HTR-8/SVneo (cell line): ENCODE measurements at places on chromosomes 11 and 22.
A peak's percentile ranks its signal among the peaks of the same experiment; 100 is the strongest.

DNA sequence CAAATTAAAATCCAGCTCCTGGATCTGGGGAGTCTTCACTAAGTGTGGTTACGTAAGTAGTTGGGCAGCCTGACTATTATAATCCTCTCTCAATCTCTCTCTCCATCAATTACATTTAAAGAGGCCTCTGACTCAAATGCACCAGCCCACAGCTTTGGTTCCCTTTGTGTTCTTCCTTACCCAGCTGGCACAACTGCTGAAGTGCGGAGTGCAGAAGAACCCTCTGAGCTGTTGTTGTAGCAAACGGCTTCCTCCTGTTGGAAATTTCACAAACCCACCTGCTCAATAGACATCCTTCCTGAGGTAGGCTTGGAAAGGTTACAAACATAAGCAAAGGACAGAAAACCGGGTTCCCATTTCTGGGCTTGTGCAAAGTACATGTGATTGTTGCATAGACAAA, 17.0 kb upstream of the SORL1 start:
- no peak for DNase-seq

DNA sequence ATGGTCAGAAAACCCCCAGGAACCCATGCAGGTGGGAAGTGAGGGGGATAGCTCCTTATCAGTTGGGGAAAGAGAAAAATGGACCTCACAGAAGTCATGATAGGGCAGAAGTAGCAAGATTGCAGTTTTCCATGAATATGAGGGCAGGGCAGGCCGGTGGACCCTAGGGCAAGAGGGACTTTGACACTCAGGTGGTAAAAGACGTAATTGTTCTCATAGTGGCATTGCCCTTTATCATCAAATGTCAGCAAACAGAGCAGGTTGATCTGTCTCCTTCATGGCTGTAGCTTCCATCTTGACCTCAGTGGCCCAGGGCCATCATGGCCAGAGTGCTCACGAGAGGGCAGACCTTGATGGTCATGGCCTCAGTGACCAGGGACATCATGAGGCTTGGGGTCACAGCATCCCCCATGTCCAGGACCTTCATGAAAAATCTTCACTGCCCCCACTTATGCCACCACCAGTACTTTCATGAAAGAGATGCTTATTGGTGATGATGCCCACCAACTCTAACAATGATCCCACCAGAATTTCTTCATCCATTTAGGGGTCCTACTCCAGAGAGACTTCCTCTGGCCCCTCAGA, 127.1 kb downstream of the SNX19 start:
- DNase-seq, result no peak

- peak; percentile 51 for DNase-seq
These were observed 22.8 kb downstream of the MRPL16 start for GRCh38 chr11:59787816-59788215.

DNA sequence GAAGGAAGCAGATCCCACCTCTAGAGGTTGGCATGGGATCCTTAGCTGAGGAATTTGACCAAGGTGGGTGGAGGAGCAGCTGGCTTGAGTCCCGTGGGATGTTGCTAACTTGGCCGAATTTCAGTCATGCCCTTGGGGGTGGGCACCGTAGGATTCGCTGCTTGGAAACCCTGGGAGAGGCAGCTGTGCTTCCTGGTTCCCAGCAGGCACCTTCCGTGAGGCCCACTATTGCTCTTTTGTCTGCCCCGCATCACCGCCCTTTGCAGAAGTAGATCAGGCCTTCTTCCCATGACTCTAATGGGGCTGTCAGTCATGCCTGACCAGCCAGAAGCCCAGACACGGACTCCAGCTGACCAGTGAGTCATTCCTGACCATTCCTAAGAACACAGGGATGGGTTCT, 292.3 kb upstream of the SYN3 start:
- no peak for DNase-seq

GRCh38 chr11:96643173-96643572, 253.4 kb downstream of the JRKL start:
- DNase-seq, result no peak

DNA sequence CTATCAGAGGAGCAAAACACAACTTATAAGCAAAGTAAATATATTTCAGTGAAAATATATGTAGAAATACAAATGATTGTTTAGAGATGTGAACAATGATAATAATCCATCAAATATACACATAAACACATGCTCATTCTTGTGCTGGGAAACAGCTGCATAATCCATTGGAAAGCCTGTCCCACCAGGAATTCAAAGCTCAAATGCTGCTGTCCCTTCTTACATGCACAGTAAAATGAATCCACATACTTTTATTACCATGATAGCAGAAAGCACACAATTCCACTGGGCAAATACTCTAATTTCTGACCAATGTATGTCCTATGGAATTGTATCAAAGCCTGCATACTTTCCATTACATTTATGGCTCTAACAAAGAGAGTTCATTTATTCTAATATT, 44.5 kb downstream of the SOX6 start:
- no peak for DNase-seq

- no peak for DNase-seq
These were observed 36.2 kb upstream of the CD5 start for GRCh38 chr11:61065955-61066638.

GRCh38 chr11:65585396-65586246, 9.8 kb downstream of the EHBP1L1 start:
- no peak for DNase-seq

DNA sequence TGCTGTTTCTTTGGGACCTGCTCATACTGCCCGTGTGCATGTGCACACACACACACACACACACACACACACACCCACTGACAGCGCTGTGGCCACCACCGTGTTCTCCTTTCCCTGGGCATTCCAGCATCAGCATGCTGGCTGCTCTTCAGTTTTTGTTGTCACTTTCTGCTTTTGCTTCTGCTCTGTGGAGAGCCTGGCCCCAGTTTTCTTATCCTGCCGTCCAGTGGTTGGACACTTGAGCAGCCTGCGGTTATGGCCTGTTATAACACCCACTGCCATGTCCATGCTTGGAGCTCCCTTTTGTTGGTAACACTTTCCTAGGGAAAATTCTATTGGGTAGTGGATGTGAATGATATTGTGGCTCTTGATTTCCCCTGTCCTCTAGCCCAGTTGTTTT, 83.6 kb downstream of the OSBP2 start:
- no peak for DNase-seq

GRCh38 chr11:107408762-107409211, 48.8 kb downstream of the CWF19L2 start:
- DNase-seq, result no peak

DNA sequence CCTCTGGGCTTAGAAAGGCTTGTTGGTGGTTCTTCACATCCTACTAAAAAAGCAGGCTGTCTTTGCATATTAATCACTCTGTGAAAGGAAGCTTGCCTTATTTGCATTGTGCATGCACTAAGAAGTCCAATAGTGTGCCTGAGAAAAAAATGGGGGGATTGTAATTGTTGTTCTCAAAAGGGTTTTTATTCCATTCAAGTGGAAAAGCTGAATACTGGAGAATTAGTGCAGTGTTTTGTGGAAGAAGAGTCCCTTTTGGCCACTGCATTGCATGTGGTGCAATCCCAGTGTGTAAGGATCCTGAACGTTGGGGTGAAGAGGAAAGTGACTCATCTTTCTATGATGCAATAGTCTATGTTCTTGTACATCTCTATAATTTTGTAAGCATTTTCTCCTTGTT, 16.5 kb downstream of the NCAM1 start:
- DNase-seq, result no peak

DNA sequence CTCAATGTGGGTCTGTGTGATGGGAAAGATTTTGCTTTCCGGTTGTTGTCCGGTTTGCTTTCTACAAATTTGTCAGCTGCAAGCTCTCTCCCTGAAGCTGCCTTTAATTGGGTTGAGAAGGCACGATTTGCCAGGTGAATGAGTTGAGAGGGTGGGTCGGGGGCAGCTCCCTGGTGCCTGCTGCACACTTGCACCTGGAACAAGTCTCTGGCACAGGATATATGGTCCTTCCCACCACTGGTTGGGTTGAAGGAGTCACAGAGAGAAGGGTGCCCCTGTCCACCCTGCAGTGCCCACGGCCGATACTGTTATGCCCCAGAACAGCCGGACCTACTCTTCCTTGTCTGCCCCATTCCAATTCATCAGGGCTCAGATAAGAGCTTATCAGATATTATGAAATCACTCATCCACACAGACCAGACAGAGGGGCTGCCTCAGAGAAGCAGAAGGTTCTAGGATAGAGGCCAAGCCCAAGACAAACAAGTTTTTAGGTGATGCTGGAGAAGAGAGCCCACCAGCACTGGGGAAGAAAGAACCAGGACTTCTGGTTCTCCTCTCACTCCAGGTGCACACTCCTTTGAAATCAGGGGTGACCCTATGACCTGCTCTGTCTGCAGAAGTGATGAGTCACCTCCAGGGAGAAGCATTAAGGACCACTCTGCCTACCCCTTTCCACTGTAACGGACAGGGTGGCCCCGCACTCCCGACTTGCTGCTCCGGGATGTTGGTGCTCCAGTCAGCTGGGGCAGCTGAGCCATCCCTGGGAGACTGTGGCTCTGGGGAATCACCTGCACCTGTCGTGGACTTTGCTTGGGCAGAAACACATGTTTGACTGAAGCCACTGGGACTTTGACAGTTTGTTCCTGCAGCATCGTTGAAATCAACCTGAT, 45.3 kb downstream of the RTL6 start:
- no peak for DNase-seq

- no peak for DNase-seq
These were observed 13.7 kb upstream of the CPT1A start for GRCh38 chr11:68855205-68855981.

- no peak for DNase-seq
These were observed 1089.3 kb downstream of the BRD1 start for GRCh38 chr22:48738204-48738980.

DNA sequence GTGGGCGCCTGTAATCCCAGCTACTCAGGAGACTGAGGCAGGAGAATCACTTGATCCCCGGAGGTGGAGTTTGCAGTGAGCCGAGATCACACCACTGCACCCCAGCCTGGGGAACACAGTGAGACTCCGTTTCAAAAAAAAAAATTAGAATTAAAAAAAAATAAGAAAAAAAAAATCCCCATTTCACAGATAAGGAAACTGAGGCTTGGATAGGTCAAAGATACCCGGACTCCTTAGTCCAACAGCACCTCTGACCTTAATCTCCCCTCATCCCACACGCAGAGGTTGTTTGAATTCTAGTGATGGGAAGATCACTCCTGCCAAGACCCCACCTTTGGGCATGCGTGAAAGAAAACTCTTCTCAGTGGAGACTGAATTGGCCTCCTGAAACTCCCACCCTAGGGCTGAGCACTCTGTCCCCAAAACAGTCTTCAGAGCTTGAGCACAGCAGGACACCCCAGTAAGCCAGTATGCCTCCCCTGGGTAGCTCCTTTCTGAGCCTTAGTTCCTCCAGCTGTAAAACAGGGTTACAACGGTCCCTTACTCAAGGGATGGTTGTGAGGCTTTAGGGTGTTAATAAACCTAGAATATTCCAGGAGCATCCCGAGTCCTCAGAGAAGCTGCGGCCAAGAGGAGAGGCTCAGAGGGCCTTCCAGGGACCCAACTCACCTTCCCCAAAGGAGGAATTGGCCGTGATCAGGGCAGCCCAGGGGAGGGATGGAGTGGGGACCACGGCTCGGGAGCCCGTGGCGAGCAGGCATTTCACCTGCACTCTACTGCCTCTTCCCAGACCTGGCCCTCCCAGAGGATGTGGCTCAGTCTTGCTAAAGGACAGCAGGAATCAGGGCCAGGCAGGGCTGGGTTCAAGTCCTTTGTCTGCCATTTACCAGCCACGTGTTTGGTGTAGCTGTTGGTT, 73.3 kb downstream of the NFAM1 start:
- no peak for DNase-seq

DNA sequence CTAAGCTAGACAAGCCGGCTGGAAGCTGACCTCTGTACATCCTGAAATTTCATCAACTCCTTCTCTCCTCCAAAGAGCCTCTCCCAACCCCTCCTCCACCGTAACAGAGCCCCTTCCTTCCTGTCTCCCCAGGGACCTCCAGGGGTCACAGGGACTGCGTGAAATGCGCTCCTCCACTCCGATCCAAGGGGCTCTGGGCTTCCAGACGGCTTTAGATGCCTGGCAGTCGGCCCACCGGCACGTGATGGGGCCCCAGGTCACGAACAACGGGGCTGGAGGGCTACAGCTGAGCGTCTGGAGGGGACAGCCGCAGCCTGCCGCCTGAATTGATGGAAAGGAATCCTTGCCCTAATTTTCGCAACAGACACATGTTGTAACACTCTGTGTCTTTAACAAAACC, 264.1 kb downstream of the MN1 start:
- DNase-seq, result no peak

- no peak for DNase-seq
These were observed 16.3 kb downstream of the CTNND1 start for GRCh38 chr11:57777969-57778317.

DNA sequence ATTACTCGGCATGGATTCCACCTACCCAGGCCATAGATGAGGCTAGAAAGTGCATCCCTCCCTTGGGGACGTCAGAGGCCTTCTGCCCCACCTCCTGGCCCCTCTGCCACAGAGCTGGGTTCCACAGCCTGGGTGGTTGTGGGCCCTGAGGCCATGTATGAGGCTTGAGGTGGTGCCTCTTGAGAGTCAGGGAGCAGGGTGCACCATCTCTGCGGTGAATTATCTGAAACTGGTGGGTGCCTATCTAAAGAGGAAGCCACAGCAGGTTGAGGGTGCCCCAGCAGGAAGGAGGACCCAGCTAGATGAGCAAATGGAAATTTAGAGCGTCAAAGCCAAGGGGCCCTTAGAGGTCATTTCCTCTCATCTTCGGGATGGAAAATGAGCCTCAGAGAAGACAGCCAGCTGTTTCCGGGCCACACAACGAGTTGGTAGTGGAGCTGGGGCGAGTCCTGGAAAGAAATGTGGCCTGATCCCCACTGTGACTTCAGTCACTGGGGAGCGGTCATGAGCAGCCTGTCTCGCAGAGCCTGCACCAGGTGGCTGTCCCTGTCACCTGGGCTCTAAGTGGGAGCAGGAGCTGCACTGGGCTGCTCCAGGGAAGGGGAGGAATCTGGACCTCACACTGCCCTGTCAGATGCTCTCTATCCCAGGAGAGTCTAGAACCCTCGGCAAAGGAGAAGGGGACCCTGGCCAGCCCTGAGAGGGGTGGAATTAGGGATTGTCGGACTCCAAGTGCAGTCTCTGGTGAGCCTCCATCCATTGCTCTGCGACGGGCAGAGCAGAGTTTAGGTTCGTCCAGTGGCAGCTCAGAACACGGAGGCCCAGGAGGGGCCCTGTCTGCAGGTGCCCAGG, 7.3 kb downstream of the ADORA2A start:
- DNase-seq, result no peak

- peak; percentile 9 for DNase-seq
These were observed 90.2 kb downstream of the SEZ6L start for GRCh38 chr22:26259510-26259909.

DNA sequence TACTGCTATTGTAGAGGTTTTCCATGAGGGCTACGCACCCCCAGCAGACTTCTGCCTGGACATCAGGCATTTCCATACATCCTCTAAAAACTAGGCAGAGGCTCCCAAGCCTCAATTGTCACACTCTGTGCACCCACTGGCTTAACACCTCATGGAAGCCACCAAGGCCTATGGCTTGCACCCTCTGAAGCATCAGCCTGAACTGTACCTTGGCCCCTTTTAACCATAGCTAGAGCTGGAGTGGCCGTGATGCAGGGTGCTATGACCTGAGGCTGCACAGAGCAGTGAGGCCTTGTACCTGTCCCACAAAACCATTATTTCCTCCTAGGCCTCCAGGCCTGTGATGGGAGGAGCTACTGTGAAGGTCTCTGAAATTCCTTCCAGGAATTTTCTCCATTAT, 33.9 kb downstream of the AAMDC start:
- no peak for DNase-seq

GRCh38 chr11:115146425-115146824, 357.8 kb downstream of the CADM1 start:
- no peak for DNase-seq
